ENCODE measurements at places on chromosomes 16 and 17.

DNA sequence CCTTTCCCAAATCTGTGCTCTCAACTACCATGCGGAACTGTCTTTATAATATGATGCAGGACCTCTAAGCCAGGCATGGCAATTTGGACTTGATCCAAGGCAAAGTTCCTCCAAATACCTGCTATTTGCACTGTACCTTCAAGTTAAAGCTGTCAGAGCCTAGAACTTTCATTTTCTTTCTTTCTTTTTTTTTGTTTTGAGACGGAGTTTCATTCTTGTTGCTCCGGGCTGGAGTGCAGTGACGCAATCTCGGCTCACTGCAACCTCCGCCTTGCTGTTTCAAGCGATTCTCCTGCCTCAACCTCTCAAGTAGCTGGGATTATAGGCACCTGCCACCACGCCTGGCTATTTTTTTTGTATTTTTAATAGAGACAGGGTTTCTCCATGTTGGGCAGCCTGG lies 51.7 kb downstream of the ARHGAP27 start:
- DNase-seq = no peak

- DNase-seq = no peak
Observed at GRCh38 chr16:61544165-61544564, 492.1 kb downstream of the CDH8 start.

- peak; percentile 71 for DNase-seq
Observed at GRCh38 chr17:28427371-28427770, 21.4 kb upstream of the SLC46A1 start.

DNA sequence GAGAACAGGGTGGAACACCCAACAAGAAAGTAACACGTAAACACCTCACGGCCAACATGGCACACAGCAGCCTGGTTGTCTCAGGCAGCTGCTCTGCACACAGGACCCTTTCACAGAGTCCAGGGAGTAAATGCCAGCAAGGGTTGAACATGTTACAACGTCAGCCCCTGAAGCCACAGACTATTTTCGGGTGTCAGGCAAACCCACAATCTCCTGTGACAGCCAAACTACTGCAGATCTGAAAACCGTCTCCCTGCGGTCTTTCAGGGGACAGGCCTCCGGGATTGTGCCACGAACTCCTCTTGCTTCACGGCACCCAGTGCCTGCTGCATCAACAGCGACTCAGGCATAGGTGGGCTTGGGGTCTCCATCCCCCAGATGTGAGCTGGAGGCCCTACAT lies 127.7 kb downstream of the XYLT1 start:
- DNase-seq = no peak

DNA sequence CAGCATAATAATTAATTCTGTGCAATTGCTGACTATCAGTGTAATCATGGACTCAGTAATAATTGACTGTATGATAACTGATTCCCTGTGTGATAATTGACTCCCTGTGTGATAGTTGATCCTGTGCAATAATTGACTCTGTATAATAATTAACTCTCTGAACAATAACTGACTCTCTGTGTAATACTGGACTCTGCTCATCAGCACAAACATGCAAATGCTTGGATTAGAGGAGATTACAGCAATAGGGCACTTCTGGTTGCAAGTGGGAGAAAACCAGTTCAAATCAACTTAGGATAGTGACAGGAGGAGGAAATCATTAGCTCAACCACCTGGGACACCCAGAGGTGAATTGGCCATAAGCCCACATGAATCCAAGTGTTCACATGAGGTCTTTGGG lies 582.1 kb downstream of the RBFOX1 start:
- no peak for DNase-seq

- peak; percentile 9 for DNase-seq
Observed at GRCh38 chr16:19432429-19432828, 14.7 kb downstream of the TMC5 start.

DNA sequence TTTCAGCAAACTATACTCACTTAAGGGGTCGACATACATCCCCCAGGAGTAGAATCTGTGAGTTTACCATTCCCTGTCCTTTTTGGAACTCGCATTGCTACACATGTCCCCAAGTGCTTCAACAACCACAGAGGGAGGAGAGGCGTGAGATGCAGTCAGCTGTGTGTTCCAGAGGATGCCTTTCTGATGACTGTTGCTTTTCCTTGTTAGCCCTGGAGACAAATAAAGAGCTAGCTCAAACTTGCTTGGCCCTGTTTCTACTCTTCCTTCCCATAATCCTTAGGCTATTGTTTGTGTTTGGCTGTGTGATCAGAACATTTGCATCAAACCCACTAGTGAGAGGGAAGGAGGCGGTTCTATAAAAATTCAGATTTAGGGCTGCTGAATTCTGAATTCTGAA lies 264.0 kb downstream of the ENGASE start:
- DNase-seq = no peak

DNA sequence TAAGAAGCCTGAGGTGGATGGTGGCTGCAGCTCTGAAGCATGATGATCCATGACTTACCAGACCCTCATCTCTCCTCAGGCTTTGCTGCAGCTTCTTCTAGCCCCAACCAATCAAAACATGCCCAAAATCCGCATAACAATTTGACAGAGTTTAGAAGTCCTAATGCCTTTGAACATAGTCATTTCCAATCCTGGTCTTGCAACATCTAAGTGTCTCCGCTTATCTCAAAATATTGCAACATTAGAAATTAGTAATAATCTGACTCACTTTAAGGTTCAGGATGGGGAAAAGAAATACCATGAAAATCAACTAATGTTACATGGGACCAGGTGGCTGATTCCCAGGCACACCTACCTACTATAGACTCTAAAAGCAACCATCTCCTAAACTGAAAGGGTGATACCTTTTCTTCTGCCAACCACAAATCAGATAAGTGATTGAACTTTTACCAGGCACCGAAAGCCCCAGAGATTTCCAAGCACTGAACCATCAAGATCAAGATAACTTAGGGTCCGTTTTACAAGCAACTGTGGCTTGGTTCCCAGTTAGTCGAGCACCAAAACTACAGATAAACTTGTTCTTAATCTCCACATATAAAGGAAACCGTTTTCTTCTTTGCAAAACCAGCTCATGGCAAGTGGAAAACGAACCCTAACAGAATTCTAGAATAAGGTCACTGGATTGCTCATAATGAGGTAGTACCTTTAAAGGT lies 14.0 kb downstream of the ERN1 start:
- DNase-seq = no peak

DNA sequence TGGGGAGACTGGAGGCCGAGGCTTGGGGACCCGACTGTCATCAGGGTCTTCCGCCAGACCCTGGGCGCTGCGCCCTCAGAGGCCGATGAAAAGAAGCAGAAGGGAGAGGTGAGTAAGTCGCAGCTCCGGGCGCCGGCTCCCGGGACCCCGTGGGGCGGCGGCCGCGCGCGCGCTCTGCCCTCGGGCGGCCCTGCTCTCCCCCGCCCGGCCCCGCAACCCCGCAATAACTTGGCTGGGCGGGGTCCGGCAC lies 392 bp upstream of the ABHD15 start:
- DNase-seq = no peak

DNA sequence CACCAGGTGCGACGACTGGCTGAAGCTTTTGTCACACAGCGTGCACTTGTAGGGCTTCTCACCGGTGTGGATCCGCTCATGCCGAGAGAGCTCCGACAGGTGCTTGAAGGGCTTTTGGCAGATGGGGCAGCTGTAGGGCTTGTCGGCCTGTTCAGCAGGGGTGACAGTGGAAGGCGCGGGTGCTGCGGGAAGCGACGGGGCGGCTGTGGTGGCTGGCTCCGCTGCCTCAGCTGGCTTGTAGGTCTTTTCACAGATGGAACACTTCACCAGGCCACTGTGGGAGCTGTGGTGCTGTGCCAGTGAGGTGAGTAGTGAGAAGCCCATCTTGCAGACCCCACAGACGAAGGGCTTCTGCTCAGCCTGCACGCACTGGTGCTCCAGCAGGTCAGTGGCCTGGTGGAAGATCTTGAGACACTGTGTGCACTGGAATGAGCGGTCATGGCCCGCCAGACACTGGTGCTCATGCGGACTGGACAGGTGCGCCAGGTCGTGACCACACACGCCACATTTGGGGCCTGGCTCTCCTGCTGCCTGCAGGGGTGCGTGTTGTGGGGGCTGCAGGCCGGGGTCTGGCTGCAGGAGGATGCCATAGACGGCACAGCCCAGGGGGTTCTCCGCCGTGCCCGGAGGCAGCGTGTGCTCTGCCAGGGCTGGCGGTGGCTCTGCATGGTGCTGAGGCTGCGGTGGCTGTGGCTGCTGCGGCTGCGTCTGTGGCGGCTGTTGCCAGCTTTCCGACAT lies 2.8 kb downstream of the ZNF319 start:
- DNase-seq = no peak

GRCh38 chr17:40479754-40480480 lies 21.5 kb downstream of the TNS4 start:
- no peak for DNase-seq

GRCh38 chr17:7707446-7707845 lies 2.4 kb downstream of the EFNB3 start:
- no peak for DNase-seq

GRCh38 chr16:22857296-22858025 lies 43.5 kb downstream of the HS3ST2 start:
- no peak for DNase-seq

- no peak for DNase-seq
Observed at GRCh38 chr17:57514614-57515013, 230.5 kb downstream of the CCDC182 start.

GRCh38 chr16:11794996-11795886 lies 1.8 kb downstream of the ZC3H7A start:
- no peak for DNase-seq

DNA sequence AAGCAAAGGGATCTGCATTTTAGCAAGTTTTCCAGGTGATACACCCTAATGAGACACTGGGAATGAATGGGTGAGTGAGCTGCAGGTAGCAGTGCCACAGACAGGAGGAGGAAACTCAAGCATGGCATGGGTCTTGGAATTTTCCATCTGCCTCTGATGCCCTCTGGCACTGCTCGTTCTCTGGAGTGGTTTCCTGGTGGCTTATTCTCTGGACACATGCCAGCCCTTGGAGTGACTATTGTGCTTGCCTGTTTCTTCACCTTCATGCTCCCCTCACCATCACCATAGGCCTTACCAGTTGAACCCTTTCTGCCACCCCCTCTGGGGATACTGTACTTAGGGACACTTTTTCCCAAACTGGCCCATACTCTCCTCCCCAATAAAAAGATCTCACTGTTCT lies 1.6 kb downstream of the COASY start:
- DNase-seq = no peak

DNA sequence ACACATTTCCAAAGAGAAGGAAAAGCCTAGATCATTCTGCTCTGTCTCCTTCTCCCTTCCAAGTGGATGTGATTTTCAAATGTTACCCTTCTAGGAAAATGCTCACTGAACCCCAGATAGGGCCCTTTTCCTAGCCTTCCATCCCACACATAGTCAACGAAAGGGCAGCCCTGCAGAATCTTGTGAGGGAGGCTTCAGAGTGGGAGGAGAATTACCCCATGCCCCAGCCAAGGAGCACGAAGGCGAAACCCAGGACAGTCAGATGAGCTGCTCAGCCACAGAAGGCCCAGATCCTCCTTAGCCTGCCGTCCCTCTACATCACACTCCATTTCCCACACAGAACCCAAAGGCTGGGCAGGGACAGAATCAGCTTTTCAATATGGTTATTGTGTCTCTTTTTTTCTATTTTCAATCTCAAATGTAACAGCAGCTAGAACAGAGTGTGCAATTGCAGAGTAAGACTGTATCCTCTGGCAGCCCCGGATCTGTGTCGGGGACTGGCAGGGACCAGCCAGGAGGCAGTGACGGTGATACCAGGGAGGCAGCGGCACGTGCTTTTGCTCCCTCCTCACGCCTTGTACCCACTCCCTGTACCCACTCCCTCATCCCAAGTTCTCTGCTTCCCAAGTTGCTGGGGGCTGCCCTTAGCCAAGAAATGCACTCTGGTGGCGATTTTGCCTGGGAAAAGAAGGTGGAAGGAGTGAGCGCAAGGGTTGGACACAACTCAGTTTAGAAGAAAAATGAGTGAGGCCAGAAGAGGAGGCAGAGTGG lies 3.7 kb upstream of the SDK2 start:
- DNase-seq = no peak

GRCh38 chr17:10518271-10519037 lies at the start of gene MYH1:
MYH1 (minus strand) TSS chr17:10518542; CDS start chr17:10516642, 1,900 bp downstream.
- DNase-seq = no peak

DNA sequence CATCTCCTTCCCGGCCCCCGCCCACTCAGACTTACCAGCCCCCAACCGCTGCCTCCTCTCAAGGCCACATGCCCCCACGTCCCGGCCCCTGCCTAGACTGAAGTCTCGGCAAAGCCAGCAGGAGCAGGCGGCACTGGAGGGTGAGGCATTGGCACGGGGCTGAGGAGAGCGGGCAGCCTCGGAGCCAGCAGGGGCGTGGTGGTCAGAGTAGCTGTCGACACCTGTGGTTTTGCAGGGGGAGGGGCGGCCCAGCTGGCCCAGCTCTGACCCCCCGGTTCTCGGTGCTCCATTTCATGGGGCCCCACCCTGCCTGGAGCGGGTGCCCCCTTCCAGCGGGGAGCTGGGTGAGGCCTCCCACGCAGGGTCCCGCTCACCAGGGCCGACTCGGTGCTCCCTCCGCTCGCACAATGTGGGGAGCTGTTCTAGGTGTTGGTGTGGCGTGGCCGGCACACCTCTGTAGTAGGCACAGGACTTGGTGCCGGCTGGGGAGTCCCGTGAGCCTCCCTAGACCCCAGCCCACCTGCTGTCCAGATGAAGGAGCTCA lies 4.7 kb downstream of the CDH15 start:
- DNase-seq = no peak

- DNase-seq = no peak
Observed at GRCh38 chr16:86924537-86924936, 346.2 kb downstream of the FOXL1 start.

GRCh38 chr17:47915776-47916398 lies 19.9 kb downstream of the SP2 start:
- DNase-seq = no peak
